ENCODE measurements at places on chromosomes 4 and X.

DNA sequence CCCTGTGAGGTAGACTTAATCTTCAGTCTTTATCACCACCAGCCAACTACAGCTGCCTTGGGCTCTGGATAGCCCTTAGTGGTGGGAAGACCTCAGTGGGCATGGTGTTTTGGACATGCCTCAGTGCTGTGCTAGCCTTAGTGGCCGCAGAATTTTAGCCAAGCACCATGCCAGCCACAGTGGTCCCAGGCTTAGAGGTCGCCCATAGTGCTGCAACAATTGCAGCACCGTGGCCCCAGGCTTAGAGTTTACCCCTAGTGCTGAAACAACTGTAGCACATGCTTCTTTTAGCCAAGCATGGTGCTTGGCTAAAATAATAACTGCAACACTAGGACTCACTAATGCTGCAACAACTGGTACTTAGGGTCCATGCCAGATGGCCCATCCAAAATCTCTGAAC is 38.9 kb upstream of the SULT1B1 start:
- no peak for DNase-seq

- DNase-seq, result no peak
These were observed 15.4 kb downstream of the ANXA3 start for GRCh38 chr4:78566834-78567499.

GRCh38 chrX:26590849-26591248 is 374.9 kb downstream of the MAGEB5 start:
- DNase-seq, result no peak

- no peak for DNase-seq
These were observed 58.7 kb downstream of the GPRIN3 start for GRCh38 chr4:89248879-89249281.

GRCh38 chr4:5027346-5027745 is 8.1 kb upstream of the CYTL1 start:
- no peak for DNase-seq

- DNase-seq, result no peak
These were observed 40.4 kb upstream of the PROM1 start for GRCh38 chr4:16124232-16124631.
